Brain pericyte (primary cell): ENCODE measurements at places on chromosomes 6 and 20.
A peak's percentile ranks its signal among the peaks of the same experiment; 100 is the strongest.

DNA sequence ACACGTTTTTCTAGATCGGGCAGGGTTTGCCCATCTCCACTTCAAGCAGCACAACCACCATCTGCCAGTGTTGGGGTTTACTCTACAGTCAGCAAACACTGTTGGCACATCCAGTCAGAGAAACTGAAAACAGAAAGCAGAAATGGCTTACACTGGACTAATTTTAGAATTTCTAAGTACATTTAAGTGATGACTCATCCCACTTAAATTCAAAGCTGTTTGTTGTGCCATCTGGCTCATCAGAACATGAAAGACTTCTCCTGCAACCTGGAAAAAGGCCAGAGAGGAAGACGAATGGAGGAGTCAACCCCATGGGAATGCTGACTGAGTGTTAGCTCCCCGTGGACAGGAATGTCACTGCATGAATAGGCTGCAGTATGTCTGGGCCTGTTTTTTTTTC is 21.8 kb downstream of the FAM209B start:
- peak; percentile 64 for DNase-seq

DNA sequence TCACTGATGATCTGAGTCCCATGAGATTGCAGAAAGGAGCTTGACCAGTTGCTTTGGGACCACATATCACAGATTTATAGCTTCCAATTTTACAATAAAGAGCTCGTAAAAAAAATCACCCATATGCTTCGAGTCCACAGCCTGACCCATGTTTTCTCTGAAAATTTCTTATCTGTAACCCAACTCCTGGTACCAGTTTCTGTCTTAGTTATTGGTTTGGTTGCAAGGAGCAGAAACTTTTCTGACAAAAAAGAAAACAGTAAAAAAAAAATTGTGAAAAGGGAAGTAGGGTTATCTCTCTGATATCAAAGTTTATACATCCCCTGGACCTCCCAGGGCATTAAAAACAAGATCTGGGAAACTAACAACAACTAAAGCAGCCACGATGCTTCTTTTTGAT is 30.8 kb upstream of the BPIFA2 start:
- no peak for DNase-seq

DNA sequence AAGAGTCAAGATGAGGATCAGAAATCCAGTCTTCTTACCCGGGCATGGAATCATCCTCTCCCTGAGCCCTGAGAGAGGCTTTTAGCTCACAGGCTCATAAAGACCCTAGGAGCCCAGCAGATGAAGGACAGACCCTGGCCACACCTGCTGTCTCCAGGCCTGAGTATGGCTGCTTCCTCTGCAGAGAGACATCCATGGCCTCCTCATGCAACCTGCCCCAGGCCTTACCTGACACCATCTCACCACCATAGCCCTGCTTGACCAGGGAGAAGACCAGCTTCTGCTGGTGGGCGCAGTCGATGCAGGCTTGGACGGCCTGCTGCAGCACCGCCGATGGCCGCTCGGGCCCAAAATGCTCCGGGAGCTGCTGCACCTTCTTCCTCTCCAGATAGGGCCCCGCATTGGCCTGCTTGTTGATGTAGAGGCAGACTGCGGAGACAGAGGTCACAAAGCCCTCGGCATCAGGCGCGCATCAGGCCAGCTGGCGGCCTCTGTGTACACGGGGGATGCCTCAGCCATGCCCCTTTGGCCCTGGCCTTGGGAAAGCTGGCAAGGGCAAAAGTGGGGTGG is 77.6 kb downstream of the SCML4 start:
- DNase-seq = no peak

GRCh38 chr6:148285205-148285604 is 57.4 kb upstream of the SASH1 start:
- no peak for DNase-seq

GRCh38 chr6:108872141-108872557 is 23.9 kb downstream of the ARMC2 start:
- no peak for DNase-seq

DNA sequence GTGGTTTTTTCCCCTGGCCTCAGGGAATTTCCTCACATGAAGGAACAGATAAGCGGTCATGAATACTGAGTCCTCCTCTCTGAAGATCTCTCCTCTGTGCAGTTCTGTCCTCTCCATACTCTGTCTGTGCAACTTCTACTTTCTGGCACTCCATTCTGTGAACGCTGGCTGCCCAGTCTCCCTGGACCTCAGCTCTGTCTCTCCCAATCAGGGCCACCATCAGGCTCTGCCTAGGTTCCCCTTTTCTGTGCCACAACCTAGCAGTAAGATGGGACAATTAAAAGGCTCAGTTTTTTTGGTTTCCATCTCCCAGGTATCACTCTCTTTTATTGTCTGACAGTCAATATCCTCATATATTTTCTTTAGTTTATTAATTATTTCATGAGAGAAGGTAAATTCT is 4.8 kb upstream of the ADGB start:
- no peak for DNase-seq

DNA sequence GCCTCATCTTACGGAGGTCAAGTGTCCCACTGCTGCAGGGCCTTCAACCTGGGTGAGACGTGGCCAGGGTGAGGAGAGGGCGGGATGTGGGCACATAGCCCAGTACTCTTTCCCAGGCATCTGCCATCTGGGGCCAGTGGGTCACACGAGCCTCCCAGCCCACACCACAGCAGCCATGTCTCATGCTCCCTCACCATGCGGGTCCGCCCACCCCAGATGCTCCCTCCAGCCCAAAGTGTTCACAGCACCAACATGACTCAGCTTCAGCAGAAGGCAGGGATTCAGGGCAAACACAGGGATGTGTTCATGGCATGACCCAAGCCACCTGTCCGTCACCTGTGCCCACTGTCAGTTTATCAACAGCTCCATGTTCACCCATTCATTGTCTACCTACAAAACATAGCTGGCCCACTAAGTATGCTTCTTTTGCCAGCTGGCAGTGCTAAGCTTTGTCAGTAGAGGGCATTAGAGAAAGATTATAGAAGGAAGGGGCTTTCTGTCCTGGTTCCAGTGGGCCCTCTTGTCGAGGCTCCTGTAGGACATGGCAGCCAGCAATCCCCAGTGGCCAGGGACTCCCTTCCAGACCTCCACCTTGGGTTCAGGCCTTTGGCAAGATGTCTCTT is 109.2 kb downstream of the FOXF2 start:
- no peak for DNase-seq

GRCh38 chr6:27251606-27252251 is 4.2 kb downstream of the PRSS16 start:
- DNase-seq = no peak

GRCh38 chr20:47304287-47304686 is 52.2 kb downstream of the ZMYND8 start:
- DNase-seq = no peak

GRCh38 chr6:90938122-90938521 is 351.2 kb upstream of the MAP3K7 start:
- DNase-seq = no peak

- DNase-seq = no peak
Observed at GRCh38 chr20:9475456-9475855, 38.9 kb upstream of the LAMP5 start.

DNA sequence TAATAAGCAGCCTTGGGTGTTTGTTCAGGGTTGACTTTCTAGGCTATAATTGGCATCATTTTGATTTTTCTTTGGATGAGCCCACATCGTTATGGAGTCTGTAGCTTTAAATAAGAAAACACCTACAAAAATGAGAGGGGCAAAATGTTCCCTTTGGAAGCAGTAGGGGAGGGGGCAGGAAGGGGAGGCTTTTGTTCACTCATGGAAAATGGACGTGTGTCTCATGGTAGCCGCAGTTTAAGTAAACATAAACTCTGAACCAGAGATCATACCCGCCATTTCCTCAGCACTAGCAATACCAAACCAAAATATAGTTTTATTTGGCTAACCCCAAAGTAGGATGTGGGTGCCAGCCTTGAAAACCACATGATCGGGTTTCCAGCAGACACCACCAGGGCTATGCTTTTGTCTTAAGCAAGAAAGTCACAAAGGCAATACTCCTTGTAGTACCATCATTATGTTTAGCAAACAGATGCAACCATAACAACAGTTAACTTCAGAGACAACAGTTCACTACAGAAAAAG is 572.5 kb upstream of the JAG1 start:
- DNase-seq = peak; percentile 87

DNA sequence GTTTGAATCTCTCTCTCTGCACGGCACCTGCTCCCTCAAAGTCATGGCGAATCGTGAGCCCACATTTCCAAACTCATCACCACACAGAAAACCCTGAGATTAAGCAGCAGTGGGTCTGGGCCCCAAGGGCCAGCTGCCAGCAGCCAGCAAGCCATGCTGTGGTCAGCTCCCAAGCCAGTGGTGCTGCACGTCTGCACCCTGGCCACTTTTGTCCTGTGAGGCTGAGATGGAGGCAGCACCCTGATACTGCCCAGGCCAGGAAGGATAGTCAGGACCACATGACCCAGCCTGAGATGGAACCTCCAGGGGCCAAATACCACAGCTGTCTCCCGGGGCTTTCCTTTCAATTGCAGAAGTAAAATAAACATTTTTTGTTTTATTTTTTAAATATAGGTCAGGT is 93.9 kb downstream of the PRND start:
- no peak for DNase-seq

DNA sequence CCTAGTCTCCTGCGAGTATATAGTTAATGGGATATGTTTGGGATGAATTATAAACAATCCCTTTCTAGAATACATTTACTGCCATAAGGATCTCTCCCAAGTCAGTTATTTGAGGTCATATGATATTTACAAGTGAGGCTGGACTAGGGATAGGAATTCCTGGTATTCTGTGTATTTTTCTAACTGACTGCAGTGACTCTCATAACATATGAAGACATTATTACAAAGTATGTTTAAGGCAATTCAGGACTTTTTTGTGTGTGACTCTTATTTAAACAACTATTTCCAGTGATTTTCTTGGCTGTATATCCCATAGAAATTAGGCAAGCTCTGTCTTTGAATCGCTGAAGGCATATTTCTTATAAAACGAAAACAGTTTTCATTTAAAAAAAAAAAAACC is 18.4 kb upstream of the TNFAIP3 start:
- DNase-seq = no peak

DNA sequence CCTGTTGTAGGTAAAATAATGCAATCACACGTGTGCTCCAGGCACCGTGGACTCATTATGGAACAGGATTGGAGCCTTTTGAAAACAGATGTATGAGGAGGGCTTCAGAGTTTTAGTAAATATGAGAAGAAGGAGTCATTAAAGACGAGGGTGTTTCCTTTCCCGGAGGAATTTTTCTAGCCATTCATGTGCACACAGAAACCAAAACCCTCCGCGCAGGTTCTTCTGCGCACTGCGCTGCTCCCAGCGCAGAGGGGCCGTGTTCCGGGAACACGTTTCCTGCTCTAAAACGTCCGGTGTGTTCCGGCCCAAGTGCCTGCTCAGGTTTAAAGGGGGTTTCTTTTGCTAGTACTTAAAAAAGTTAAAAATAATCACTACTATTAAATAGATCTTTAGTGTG is 11.6 kb downstream of the GPR31 start:
- no peak for DNase-seq

GRCh38 chr6:14927398-14927797 is 318.5 kb upstream of the JARID2 start:
- no peak for DNase-seq

DNA sequence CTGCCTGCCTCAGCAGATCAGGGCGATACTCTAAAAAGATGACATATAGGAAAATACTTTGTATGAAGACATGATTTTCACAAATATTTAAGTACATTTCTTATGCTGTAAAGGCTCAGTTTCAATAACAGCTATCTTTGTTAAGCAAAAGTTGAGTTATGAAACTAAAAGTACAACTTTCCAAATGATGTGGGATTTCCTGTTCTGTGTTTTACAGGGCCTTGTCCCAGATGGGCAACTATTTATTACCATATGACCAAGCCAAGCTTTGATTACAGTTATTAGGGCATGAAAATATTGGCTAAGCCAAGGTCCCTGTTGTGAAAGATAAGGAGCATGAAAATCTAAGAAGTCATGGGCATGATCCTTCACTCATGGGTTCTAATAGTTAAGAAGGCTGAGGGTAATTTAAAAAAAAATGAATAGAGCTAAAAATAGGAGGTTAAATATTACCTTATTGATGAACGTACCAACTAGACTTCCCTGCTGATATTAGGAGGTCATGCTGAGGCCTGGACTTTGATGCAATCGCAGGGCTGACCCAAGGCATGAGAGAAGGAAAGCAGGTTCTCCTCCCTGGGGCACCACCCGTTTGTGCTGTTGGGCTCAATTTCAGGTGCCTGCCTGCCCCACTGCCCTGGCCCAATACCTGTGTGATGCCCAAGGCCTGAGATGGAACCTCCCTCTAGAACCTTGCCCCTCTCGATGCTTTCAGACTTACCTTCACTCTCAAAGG is 294.4 kb upstream of the PRDM1 start:
- no peak for DNase-seq
